ENCODE measurements at places on chromosomes 16 and 17. TPM values are rescaled to one million over a fixed set of nuclear protein-coding genes. Genes with fewer than 3 reads are reported as not detected.

Gene LGALS9
- 0.37 TPM for total RNA-seq

GRCh38 chr17:48791128-48792032, 25.6 kb downstream of the TTLL6 start:
- H3K4me3 ChIP-seq: no peak overlapping the region
- DNase-seq: peak; percentile 90
- H3K27ac ChIP-seq: no peak overlapping the region
- peaks cover 44% of the 10 kb centered on the region for H3K27me3 ChIP-seq

DNA sequence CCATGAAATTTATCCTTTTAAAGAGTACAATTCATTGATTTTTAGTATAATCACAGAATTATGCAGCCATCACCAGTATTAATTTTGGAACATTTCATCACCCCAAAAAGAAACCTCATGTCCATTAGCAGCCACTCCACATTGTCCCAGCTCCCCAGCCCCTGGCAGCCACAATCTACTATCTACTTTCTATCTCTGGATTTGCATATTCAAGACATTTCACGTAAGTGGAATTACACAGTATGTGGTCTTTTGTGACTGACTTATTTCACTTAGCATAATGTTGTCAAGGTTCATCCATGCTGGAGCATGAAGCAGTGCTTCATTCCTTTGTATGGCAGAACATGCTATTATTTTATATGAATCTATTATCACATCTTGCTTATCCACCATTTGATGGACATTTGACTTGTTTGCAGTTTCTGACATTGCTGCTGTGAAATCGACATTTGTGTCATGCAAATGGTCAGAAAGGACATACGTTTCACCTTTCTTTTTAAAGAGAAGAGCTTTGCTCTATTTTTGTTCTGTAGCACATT, 10.7 kb downstream of the METTL9 start:
- no peaks in the 10 kb centered on the region for H3K27me3 ChIP-seq
- H3K4me1 ChIP-seq: peaks cover 45% of the 10 kb centered on the region
- no peaks in the 10 kb centered on the region for H3K36me3 ChIP-seq
- DNase-seq: no peak
- H3K27ac ChIP-seq: no peak overlapping the region

Gene CMTM4
- 25.9 TPM for total RNA-seq

DNA sequence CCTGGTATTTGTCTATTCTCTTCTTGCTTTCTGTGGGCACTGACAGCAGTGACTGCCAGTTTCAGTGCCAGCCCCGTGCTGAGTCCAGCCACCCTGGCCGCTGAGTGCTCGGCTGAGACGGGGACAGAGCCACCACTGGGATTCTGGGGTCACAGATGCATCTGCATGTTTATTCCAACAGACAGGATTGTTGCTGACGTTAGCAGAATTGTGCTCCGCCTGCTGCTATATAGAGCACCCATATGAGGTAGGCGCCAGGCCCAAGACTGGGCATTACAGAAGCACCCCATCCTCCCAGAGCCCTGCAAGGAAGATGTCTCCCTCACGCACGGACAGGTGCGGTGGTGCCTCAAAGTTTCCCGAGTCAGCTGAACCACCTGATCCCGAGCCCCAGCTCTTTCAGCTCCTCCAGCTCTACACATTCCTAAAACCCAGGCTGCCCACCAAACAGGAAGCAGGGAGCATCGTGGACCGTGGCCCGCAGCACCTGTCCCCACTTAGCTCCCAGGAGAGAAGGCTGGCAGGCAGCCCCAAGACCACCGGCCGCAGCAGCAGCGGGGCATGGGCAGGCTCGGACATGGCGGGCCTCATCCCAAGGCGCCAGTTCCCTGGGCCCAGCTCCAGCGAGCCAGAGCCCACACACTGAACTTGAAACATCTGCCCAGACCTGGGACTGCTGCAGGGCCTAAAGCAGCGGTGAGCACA, 44.9 kb upstream of the RASD1 start:
- H3K4me3 ChIP-seq: no peak overlapping the region
- no peaks in the 10 kb centered on the region for H3K27me3 ChIP-seq
- H3K36me3 ChIP-seq: no peaks in the 10 kb centered on the region
- H3K27ac ChIP-seq: no peak overlapping the region
- H3K4me1 ChIP-seq: peaks cover 8% of the 10 kb centered on the region

- H3K36me3 ChIP-seq: no peaks in the 10 kb centered on the region
- H3K27ac ChIP-seq: no peak overlapping the region
- no peak overlapping the region for H3K4me3 ChIP-seq
- H3K27me3 ChIP-seq: no peaks in the 10 kb centered on the region
- H3K4me1 ChIP-seq: no peaks in the 10 kb centered on the region
These were observed 55.1 kb upstream of the CNTNAP4 start for GRCh38 chr16:76222087-76222486.

DNA sequence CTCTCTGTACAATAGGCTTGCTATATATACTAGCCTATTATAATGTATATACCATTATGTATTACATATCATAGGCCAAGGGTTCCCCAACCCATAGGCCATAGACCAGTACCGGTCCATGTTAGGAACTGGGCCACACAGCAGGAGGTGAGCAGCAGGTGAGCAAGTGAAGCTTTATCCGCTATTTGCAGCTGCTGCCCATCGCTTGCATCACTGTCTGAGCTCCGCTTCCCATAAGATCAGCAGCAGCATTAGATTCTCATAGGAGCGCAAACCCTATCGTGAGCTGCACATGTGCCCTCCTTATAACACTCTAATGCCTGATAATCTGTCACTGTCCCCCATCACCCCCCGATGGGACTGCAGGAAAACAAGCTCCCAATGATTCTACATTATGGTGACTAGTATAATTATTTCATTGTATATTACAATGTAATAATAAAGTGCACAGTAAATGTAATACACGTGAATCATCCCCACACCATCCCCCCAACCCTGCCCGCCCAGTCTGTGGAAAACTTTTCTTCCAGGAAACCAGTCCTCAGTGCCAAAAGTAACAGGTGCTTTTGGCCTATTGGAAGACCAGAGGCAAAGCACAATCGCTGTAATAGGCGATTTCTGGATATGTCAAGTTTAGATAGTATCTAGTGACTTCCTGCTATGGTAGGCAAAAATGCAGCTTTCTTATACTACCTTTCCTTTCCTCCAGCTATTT, 84.1 kb downstream of the MYH11 start:
- H3K4me3 ChIP-seq: no peak overlapping the region
- no peaks in the 10 kb centered on the region for H3K27me3 ChIP-seq
- no peaks in the 10 kb centered on the region for H3K36me3 ChIP-seq
- H3K4me1 ChIP-seq: no peaks in the 10 kb centered on the region

DNA sequence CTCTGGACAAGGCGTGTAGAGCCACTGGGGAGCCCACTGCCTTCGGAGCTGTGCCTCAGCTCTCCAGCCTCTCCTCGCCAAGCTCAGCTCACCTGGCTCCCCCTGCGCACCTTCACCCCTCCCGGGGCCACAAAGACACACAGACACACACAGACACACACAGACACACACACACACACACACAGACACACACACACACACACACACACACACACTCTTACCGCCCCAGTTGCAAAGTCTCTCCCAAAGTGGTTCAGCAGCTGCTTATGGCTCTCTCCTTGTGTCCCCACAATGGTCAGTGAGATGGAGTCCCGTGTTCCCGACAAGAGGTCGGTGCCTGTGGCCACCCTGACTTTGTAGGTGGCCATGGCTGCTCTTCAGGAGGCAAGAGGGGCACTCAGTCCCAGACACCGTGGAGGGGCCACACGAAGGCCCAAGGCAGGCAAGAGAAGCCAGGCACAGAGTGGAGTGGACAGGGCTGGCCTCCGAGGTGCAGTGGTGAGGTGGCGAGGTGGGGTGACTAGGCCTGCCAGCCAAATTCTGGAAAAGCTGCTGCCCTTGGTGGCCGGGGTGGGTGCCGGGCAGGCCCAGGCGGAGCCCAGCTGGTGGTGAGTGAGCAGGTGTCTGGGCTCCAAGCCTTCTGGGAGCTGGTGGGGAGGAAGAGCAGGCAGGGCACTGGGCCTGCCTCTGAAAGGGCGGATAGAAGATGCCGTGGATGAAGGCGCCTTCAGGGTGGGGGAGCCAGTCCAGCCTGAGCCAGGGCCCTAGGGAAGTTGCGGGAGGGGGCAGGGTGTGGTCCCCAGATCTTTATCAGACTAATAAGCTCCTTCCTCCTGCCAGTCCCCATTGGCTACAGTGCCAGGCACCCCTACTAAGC, at the start of gene ALOX12B:
TSS of gene ALOX12B (minus strand) at position 642 of the 877 bp plus-strand sequence. CDS start at position 368, 274 bp downstream.
- peaks cover 8% of the 10 kb centered on the region for H3K4me1 ChIP-seq
- no peak within 1 kb of the TSS for H3K27ac ChIP-seq
- H3K36me3 ChIP-seq: no peaks in the 10 kb centered on the region
- H3K4me3 ChIP-seq: no peak within 1 kb of the TSS
- H3K27me3 ChIP-seq: peaks cover 21% of the 10 kb centered on the region

Gene BEAN1
- 0.32 TPM for total RNA-seq

Data from neural progenitor cell (in vitro differentiated cells).